8988T (cell line): ENCODE measurements at places on chromosomes 7 and 10.

GRCh38 chr7:92625617-92626016 lies 35.4 kb upstream of the FAM133B start:
- no peak for DNase-seq

DNA sequence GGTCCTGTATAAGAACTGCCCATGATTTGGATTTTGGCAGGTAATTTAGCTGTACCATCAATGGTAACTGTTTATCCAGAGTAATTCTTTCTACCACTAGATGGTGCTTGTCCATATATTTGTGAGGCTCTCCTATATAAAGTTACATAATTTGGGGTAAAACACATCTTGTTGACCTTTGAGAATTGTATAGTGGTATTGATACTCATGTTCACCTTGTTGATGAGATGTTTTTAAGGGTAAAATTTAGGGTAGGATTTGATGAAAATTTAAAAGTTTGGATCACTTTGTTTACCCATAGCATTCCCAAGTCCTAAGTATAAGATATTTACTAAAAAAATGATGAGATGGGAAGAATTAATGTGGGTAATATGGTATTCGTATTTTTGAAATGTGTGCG lies 31.6 kb downstream of the ST7 start:
- DNase-seq, result no peak

- no peak for DNase-seq
Measured at GRCh38 chr7:19079066-19079465, 38.4 kb downstream of the TWIST1 start.

GRCh38 chr7:27897001-27897400 lies 157.0 kb downstream of the TAX1BP1 start:
- no peak for DNase-seq

DNA sequence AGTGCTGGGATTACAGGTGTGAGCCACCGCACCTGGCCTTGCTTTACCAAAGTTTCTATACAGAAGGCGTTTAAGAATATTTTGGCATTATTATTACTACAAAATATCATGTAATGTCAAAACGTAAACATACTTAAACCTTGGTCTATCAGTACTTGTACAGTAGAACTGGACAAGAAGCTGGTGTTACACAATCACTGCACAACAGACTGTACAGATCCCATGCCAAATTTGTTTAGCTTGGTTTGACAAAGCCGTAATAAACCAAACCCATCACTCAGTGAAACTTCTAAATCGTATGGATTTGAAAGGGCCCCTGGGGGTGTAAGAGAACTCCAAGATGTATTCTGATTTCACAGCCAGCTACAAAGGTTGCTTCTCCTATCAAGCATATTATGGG lies 51.8 kb upstream of the RHEB start:
- DNase-seq, result no peak

DNA sequence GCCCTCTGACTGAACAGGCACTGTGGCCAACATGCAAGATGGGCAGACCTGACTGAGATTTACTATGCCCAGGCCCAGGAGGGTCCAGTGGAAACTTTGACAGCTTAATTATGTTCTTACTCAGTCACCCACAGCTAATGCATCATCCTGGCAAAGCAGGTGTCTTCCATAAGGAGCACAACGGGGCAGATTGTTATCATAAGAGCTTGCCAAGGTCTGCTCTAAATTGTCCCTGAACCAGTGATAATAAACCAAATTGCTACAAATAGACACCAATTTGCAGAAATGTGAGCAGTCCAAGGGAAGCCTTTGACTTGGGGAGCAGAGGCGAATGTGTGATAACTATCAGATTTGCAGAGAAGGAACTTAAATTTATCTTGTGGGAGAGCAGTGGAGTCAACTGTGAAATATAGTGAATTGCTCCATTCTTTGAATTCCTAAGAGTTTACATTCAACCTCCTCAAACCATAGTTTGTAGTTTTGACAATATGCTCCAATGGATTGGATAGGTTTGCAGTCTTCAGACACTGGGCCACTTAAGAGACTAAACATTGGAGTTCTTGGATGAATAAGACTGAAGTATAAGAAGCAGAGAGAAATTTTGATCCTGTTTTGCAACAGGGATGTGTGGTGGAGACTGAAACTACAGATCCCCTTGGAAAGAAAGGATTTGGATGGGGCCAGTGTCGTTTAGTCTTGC lies 494.7 kb downstream of the CCSER2 start:
- no peak for DNase-seq

DNA sequence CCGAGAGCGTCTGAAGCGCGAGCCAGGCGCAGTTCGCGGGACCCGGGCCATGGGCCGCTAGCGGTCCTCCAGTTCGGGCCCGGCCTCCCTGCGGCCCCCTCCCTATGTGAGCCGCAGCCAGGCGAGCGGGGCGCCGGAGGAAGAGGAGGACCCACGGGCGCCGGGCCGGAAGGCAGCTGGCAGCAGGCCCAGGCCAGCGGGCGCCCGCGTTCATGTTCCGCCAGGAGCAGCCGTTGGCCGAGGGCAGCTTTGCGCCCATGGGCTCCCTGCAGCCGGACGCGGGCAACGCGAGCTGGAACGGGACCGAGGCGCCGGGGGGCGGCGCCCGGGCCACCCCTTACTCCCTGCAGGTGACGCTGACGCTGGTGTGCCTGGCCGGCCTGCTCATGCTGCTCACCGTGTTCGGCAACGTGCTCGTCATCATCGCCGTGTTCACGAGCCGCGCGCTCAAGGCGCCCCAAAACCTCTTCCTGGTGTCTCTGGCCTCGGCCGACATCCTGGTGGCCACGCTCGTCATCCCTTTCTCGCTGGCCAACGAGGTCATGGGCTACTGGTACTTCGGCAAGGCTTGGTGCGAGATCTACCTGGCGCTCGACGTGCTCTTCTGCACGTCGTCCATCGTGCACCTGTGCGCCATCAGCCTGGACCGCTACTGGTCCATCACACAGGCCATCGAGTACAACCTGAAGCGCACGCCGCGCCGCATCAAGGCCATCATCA lies 1.1 kb downstream of the ADRA2A start:
- peak; percentile 79 for DNase-seq

DNA sequence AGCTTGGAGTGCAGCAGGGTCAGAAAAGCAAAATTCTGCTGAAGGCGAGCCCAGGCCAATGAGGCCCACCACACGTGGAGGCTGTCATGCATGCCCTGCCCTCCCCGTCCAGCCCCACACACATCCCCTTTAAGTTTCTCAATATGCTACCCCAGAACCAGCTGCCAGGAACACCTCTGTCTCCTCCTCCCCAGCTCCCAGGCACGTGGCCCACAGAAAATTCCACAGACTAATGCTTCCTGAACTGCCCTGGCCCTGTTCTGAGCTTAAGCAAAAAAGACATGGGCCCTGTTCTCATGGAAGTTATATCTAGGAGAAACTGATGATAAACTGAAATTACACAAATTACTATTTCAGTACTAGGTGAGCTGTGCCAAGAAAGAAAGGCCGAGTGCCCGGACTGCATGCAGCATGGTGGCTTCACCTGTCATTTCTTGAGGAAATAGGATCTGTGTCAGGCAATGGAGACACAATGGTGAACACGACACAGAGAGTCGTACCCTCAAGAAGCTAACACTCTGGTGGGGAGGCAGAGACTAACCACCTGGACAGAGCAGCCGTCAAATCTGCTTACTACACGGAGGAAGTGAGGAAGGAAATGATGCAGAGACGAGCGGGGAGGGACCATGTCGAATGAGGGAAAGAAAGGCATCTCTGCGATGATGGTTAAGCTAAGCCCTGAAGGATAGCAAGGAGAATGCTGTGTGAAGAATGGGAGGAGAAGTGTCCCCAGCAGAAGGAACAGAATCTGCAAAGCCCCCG lies 44.5 kb downstream of the PODXL start:
- no peak for DNase-seq

- no peak for DNase-seq
Measured at GRCh38 chr7:137957887-137958286, 44.0 kb downstream of the CREB3L2 start.

- DNase-seq, result peak; percentile 42
Measured at GRCh38 chr10:5659702-5660528, 6.5 kb downstream of the ASB13 start.

DNA sequence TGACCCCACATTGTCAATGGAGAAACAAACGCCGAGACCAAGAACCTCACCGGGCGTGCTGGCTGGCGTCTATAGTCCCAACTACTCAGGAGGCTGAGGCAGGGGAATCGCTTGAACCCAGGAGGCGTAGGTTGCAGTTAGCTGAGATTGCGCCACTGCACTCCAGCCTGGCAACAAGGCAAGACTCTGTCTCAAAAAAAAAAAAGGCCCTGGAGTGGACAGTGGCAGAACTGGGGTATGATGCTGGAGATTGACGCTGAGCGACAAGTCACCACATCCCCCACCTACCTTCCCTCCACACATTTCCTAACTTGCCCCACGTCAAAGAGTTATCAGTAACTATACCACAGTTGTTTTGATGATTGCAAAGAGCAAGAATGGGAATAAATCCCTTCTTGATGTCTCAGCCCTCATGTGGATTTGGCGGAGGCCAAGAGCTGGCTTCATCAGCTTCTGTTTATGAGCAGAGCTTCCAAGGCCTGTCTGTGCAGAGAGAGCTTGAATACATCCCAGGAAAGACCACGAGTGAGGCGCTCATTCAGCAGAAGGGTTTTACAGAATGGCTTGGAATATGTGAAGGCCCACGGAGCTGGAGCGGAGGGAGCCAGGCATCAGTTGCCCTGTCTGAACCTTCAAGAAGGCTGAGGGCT lies 28.0 kb upstream of the TNS3 start:
- DNase-seq, result no peak

GRCh38 chr7:151238924-151239836 lies 6.9 kb downstream of the CHPF2 start:
- no peak for DNase-seq

DNA sequence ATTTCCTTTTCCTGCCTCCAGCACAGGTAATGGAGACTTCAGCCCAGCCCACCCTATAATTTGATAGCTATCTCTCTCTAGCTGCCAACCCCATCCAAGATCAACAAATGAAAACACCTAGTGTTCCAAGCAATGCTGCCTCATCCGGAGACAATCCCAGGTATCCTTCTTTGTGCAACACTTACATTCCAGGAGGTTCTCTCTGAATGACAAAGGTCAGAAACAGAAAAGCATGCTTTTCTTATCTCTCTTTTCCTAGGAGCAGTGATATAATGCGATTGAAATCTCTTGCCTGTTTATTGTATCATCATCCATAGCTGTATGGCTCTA lies 699.3 kb downstream of the INHBA start:
- no peak for DNase-seq

DNA sequence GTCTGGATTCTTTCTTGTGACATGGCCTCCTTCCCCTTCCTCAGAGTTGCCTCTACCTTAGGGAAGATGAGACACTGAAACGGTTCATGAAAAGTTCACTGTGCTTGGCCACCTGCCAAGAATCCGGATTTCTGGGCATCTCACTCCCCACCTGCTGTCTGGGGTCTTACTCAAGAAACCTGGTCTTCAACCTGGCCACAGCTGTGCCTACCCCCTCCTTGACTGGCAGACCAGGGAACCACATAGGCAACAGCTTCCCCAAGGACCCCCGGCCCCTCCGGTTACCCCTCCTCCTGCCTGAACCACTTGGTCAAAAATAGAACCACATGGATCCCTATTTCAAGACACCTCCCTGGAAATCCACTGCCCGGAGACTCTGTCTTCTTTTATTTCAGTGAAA lies 58.7 kb upstream of the NANOS1 start:
- DNase-seq, result no peak

- no peak for DNase-seq
Measured at GRCh38 chr7:137633133-137633532, 213.6 kb downstream of the DGKI start.

DNA sequence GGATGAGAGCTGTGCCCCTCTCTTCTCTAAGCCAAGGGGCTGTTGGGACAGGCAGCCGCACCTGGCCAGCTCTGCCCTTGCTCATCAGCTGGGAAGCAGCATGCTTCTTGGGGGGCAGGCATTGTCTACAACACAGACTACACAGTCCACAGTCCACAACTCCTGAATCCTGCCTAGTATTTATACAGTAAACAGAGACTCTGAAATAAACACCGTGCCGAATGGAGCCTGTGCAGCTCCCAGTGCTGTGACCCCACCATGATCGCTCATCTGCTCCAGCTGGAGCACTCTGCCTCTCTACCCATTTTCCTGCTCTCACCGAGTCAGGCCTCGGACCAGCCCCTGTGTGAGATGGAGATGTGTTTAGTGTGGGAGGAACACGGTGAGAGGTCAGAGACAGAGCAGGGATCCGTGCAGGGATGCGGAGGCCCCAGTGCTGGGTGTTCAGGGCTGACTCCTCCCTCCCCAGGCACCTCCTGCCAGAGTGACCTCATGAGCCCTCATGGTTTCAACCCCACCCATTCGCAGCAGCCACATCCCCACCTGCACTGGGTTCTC lies 608.0 kb downstream of the DNAJB6 start:
- DNase-seq, result no peak

DNA sequence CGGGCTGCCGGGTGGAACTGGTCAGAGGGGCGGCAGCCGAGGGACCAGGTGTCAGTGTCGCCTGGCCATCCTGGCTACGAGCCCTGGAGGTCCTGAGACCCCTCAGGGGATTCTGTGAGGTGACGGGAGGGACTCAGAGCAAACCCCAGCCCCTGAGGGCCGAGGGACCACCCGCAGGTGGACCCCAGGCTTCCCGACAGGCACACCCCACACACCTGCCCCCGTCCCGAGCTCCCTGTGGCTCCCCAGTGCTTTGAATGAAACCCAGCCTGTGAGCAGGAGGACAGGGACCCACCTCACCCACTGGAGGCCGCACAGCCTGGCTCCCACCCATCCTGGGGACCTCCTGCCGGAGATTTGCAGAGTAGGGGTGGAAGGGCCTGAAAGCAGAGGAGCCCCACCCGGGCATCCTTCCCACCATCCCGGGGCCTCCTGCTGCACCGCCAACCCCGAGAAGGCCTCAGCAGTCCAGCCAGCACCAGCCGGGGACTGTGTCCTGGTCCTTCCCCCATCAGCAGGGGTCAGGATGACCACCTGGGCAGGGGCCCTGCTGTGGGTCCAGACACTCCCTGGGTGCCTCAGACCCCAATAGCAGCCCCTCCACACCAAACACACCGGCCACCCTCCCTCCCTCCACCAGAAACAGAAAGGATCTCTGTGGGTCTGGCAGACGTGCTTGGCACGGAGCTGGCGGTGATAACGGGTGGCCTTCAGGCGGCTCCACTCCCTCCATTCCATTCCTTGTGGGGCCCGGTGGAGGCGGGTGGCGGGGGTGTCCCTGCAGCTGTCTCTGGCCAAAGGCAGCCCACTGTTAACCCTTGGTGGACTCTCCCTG lies 13.9 kb downstream of the VENTX start:
- no peak for DNase-seq

DNA sequence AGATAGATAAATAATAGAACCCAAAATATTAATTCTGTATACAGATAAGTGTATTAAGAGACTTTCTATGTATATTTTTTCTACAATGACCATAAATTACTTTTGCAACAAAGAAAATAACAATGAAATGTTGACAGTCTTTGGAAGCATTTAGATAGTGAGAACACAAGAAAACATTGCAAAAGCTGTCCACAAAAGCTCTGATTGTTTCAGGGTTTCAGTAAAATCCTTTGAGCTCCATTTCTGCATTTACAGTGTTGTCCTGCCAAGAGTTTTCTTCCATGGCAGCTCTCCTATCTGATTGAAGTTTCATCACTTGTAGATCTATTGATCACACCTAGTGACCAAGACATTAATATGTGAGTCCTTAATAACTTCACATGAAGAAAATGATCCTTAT lies 321.8 kb downstream of the GPR37 start:
- no peak for DNase-seq
